ENCODE measurements at places on chromosomes 13 and 19.
A peak's percentile ranks its signal among the peaks of the same experiment; 100 is the strongest.

- DNase-seq, result no peak
Measured at GRCh38 chr13:67619351-67619994, 389.3 kb upstream of the PCDH9 start.

- DNase-seq, result peak; percentile 43
Measured at GRCh38 chr13:114161644-114162532, 17.2 kb upstream of the CFAP97D2 start.

DNA sequence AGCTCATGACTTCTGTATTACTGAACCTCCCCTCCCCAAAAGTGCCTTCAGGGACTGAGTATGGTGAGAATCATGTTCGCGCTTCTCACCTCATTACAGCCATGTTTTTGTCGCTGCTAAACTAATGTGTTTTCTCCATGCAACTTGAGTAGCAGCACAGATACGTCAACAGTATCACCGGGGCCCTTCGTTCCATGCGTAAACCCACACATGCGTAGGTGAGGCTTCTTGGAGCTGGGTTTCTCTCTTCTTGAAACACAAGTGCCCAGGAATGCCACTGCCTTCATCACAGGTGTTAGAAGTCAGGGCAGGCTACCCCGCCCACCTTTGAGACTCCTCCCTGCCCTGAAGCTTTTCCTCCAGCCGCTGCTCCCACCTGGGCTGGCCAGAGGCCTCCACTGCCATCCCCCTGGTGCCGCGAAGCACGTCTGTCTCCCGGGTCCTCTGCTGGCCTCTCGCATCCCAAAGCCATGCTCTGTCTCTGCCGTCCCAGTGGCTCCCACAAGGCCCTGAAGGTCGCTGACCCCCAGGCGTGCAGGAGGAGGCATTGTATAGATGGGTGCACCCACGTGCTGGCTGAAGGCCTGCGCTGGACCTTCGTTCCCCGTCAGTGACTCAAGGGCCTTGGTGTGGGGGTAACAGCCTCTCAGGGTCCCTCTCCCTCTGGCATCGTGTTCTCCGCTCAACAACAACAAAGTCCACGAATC lies 135.3 kb upstream of the MCF2L start:
- no peak for DNase-seq

DNA sequence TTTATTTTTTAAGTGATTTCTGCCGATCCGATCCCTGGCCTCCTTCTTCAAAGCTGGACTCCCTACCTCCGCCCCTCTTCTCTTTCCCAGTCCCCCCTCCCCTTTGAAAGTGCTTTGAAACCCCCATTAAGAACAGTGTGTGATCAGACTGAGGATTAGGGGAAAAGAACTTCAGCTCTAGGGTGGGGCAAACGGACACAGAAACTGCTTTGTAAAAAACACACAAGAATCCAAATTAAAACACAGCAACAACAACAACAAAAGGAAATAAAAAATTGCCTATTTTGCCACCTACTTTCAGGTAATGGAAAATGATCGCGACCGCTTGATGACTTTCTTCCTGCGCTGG lies 1.4 kb downstream of the SPRY2 start:
- DNase-seq, result no peak

GRCh38 chr19:35265900-35266519 lies 2.8 kb upstream of the USF2 start:
- no peak for DNase-seq

DNA sequence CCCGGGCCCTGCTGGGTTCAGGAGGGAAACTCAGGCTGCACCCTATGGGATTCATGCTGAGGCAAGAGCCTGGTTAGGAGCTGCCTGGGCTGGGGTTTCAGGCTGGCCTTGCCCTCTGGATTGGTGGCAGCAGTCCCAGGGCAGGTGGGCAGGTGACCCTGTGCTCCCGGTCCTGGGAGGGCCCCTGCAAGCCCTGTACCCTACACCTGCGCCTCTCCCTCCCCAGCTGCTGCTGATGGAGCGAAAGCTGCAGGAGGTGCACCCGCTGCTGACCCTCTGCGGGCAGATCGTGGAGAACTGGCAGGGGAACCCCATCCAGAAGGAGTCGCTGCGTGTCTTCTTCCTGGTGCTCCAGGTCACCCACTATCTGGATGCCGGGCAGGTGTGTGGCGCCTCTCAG lies 20.4 kb downstream of the MAU2 start:
- DNase-seq, result no peak

DNA sequence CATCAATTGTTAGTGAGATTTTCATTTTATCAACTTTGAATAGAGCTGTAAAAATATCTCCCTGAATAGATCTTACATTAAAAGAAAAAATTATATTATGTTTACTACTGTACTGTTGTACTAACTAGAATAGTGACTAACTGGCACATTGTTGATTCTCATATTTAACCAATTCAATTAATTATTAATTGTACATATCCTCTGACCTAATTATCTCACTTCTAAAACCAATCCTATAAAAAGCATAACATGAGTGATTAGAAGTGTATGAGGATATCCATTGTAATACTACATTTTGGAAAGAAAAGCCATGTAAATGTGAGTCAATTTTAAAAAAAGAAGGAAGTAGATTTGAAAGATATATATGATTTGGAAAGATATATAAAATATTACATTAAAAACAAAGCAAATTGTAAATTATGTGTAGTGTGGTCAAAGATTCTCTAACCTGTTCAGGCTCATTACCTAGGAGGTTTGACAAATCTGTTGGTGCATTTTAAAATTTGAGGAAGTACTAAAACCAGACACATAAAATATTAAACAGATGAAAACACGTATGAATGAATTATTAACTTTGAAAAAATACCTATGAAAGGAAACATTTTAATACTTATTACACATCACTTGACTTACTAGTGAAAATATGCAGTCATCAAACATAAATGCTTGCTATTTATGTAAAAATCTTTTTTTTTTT lies 829.8 kb upstream of the SLC10A2 start:
- DNase-seq, result no peak

DNA sequence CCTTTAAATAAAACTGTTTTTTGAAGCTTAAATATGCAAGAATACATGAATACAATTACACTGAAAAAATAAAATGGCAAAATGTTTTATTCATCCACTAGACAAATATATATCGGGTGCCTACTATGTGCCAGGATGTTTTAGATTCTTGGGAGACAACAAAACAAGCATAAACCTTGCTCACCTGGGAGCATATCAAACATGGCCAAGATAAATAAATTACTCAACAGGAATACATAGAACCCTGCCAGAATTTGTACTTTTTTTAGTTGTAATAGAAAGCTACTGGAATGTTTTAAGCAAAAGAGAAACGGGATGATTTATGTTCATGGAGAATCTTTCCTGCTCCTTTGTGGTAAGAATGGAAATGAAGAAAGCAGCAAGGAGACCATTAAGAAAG lies 2358.5 kb upstream of the PCDH20 start:
- DNase-seq, result no peak

GRCh38 chr13:33353210-33353609 lies 67.7 kb upstream of the STARD13 start:
- DNase-seq, result no peak

DNA sequence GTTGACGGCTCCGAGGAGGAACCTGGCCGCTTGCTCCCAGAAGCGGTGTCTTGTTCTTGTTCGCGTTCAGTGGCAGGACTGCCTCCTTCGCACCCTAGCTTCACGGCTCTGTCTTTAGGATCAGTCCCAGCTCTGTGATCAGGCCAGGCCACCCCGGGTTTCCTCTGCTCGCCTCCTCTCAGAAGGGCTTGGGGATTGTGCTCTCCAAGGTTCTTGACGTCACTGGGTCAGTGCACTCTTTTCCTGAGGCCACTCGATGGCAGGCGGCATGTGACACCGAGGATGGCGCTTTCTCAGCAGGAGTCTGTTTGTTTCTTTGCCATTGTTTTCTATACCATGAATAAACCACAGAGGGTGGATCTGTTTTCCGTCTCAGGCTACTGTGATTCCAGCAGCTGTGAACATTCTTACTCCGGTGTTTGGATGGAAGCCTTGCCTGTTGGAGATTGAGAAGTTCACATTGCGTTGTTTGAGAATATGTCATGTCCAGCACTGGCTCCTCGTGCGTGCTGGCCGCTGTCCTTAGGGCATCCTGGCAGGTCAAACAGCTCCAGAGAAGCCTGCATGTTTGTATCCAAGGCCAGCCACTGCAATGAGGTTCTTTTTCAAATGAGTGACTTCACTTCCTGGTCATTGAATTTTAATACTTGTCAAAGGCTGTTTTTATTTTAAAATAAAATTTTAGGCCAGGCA lies 44.5 kb downstream of the SLC7A9 start:
- DNase-seq, result no peak
